Stimulated activated effector memory CD8-positive, alpha-beta T cell treated with anti-CD3 and anti-CD28 coated beads, Interleukin-12 subunit alpha, Interleukin-12 subunit beta, amount 100 ng/mL, for 72 hours (primary cell): ENCODE measurements at places on chromosomes 7 and 10.

DNA sequence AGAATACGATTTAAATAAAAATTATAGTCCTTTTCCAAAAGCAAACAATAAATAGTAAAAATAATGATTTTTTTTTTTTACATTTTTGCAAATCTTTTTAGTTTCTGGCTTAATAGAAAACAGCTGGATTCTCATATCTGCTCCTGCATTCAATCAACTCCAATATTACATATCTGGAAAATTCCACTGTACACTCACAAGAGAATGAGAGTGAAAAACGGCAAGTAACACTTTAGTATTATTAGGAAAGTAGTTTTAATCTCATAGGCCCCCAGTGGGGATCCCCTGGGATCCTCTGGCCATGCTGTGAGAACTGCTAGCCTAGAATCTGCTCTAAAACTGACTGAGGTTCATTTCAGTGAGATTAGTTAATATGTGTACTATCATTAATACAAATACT is 128.6 kb upstream of the LRRN3 start:
- DNase-seq, result no peak

- DNase-seq, result no peak
Observed at GRCh38 chr7:75993689-75994387, 557 bp downstream of the TMEM120A start.

GRCh38 chr10:119919271-119919670 is 26.7 kb downstream of the SEC23IP start:
- no peak for DNase-seq

DNA sequence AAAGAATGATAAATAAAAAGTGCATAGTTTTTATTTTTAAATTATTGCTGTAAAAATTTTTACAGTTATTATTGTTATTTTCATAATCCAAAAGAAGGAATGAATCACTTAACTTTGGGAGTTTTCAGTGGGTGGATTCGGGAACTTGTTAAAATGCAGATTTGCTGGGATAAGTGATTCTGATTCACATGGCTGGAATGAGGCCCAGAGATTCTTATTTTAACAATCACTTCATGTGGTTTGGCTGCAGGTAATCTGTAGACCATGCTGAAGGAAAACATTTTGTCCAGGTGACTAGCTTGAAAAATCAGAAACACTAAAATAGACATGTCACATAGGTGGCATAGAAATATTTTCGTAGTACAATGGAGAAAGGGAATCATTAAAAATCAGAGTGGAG is 13.9 kb downstream of the CROT start:
- no peak for DNase-seq

GRCh38 chr7:115728518-115728917 is 302.0 kb downstream of the TFEC start:
- DNase-seq, result no peak

- peak; percentile 67 for DNase-seq
Observed at GRCh38 chr10:128069351-128070051, 56.7 kb downstream of the MKI67 start.

- peak; percentile 90 for DNase-seq
Observed at GRCh38 chr7:38463277-38464225, 167.6 kb downstream of the AMPH start.

DNA sequence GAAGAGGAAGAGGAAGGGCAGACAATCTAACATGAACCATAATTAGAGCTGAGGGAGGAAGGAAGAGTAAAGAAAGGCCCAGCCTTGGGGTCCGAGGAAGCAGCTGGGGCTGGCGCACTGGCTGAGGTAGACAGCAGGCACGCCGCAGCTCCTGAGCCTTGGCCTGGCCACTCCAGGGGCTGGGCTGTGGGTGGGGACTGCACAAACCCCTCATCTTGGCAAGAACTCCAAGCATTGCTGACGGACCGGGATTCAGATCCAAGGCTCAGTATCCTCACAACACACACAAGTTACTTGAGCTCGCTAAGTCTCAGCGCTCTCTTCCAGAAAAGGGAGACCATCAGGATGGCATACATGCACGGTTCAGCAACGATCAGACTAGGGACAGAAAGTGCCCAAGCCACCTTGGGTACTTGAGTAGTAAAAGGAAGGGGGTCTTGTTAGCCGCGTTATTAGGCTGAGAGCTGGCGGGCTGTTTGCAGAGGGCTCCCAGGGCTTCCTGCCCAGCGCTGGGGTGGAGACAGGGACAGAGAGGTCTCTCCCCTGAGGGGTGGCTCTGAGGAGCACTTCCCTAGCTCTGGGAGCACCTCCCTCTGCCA is 4.5 kb downstream of the TNS3 start:
- DNase-seq, result no peak

GRCh38 chr10:84665883-84666463 is 337.6 kb downstream of the CCSER2 start:
- DNase-seq, result peak; percentile 51

GRCh38 chr7:91112902-91113341 is 151.3 kb upstream of the FZD1 start:
- no peak for DNase-seq

DNA sequence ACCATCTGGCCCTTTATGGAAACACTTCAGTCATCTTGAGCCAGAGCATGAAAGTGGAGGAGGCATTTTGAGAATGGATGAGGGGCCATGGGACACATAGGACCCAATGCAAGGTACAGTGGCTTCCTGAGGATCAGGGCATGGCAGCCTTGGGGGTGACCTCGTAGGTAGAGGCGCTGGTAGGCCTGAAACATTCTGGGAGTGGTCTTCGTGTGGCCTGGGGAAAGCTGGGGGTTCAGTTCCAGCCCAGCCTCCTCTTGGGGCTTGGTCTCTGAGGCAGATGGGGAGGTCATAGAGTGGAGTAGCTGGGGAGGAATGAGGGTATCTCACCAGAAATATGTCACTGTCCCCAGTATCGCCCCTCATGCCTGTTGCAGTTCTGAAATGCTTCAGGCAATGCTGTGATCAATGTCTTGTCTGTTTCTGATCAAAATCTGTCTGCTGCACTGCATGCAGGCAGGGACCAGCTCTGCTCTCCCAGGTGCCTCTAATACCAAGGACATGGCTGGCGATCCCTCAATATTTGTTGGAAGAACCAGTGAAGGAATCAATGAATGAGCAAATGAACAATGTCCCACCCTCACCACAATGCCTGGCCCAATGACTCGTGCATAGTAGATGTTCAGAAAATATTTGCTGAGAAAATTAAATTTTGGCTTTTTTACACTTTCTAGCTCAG is 90.9 kb downstream of the CHST15 start:
- no peak for DNase-seq

GRCh38 chr10:84395581-84395980 is 67.2 kb downstream of the CCSER2 start:
- no peak for DNase-seq

GRCh38 chr10:78047314-78047891 is 13.7 kb downstream of the RPS24 start:
- peak; percentile 74 for DNase-seq

DNA sequence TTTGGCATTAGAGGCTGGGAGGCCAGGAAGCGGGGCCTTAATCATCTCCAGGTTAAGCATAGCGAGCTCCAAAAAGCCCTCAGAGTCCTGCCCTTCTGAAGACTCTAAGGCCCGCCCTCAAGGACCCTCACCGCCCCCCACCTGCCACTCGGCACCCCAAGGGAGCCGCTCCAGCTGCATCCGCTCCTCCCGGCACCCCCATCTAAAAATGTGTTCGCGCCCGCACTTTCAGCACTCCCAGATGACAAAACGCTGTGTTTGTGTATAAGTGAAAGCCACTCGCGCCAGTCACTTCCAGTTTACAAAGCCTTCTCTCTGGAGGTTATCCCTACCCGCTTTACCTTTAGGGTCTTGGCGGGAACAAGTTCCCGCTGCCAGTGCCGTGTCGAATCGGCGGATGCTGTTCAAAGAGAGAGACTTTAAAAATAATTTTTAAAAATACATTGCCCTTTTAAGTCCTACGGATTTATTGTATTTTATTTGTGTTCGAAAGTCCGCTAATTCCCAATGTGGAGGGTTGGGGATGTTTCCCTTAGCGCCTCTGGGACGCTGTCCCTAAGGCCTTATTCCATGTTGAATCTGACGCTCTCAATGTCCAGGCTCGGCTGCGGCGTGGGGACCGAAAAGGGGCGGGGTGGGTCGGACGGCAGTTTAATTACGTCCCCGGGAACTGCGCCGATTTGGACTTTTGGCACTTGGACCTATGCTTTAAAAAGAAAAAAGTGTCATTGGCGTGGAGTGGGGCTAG is at the start of the genes DCLRE1A and NHLRC2:
Gene DCLRE1A, minus strand, starts transcription at position 70 of the 748 bp plus-strand sequence. CDS start 900 bp downstream, outside the sequence.
Gene NHLRC2, plus strand, starts transcription at position 649 of the 748 bp plus-strand sequence. CDS start 212 bp downstream, outside the sequence.
- peak; percentile 52 for DNase-seq

DNA sequence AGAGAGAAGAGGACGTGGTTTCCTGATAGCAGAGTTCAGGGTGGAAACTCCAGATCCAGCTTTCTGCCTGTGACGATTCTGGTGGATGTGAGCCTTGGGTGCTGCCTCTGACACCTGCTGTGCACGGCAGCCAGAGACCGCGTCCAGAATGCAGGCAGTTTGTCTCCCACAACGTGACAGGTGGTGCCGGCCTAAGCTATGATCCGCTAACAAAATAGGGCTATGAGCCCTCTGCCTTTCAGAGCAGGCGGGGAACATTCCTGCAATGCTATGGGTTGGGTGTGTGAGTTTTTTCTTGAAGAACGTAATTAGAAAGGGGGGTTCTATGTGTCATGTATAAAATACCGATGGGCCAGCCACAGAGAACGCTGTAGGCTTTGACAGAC is 297.3 kb upstream of the PRKCQ start:
- DNase-seq, result no peak

DNA sequence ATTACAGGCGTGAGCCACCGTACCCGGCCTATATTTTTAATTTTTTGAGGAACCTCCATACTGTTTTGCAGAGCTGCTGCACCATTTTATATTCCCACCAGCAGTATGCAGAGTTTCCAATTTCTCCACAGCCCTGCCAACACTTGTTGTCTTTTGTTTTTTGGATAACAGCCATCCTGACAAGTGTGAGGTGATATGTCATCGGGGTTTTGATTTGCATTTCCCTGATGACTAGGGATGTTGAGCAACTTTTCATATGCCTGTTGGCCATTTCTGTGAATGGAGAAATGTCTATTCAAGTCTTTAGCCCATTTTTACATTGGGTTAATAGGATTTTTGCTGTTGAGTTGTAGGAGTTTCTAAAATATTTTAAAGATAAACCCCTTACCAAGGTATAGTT is 22.2 kb downstream of the ENTPD7 start:
- DNase-seq, result no peak

DNA sequence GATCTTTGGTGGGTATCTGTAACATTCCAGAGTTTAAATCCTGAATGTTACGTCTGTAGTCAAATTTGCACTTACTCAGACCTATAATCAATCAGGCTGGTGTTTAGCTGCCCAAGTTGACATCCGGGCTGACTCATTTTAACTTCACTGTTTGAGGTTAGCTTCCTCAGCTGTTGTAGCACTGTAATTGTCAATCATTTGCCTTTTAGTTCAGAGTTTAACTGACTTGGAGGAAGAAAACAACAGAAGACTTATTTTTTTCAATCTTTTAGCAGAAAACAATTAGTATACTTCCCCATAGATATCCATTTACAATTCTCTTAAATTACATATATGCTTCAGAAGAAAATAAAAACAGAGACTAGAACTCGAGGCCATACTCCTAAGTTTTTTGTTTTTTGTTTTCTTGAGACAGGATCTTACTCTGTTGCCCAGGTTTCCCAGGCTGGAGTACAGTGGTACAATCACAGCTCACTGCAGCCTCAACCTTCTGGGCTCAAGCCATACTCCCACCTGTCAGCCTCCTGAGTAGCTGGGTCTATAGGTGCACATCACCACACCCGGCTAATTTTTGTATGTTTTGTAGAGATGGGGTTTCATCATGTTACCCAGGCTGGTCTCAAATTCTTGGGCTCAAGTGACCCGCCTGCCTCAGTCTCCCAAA is 38.5 kb upstream of the LRRC17 start:
- no peak for DNase-seq

- DNase-seq, result no peak
Observed at GRCh38 chr7:25951414-25952260, 200.4 kb upstream of the NFE2L3 start.

DNA sequence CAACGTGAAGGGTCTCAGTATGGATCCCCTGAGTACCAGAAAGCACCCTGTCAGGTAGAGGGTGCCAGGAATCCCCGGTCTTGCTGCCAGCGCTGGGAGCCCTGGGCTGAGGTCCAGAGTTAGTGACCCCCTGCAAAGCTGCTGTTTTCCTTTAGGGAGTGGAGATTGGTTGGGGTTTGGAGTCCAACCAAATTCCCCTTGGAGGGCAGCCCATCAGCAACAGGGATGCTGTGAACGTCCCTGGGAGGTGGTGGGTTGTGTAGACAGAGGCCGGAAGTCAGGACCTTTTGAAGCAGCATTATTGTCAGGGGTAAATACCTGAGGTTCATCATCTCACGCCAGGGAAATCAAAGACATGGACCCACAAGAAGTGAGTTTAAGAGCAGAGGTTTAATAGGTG is 104.2 kb downstream of the COL26A1 start:
- DNase-seq, result no peak

- DNase-seq, result no peak
Observed at GRCh38 chr7:157442993-157443831, 106.4 kb downstream of the DNAJB6 start.
